ENCODE measurements at places on chromosomes 4 and X.

- no peak for DNase-seq
Measured at GRCh38 chr4:121209171-121209570, 45.0 kb upstream of the TNIP3 start.

GRCh38 chr4:123064390-123064789, 142.0 kb upstream of the NUDT6 start:
- no peak for DNase-seq

- DNase-seq = peak; percentile 8
Measured at GRCh38 chrX:115490814-115491213, 70.2 kb upstream of the PLS3 start.

DNA sequence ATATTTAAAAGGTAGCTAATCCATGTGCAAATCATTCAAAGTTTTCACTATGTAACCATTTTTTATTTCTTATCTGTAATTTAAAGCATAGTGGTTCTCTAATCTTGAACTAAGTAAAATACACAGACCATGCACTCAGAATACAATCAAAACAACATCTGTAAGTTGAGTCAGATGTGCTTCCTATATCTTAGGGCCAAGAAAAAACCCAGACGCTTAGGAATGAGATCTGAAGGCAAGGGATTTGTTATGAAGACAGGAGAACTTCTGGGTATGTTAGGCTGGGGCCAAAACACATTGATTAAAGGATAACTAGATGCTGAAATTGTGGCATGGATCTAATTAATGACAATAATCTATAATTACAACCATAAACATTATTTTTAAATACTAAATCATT, 120.3 kb downstream of the PDE5A start:
- no peak for DNase-seq

DNA sequence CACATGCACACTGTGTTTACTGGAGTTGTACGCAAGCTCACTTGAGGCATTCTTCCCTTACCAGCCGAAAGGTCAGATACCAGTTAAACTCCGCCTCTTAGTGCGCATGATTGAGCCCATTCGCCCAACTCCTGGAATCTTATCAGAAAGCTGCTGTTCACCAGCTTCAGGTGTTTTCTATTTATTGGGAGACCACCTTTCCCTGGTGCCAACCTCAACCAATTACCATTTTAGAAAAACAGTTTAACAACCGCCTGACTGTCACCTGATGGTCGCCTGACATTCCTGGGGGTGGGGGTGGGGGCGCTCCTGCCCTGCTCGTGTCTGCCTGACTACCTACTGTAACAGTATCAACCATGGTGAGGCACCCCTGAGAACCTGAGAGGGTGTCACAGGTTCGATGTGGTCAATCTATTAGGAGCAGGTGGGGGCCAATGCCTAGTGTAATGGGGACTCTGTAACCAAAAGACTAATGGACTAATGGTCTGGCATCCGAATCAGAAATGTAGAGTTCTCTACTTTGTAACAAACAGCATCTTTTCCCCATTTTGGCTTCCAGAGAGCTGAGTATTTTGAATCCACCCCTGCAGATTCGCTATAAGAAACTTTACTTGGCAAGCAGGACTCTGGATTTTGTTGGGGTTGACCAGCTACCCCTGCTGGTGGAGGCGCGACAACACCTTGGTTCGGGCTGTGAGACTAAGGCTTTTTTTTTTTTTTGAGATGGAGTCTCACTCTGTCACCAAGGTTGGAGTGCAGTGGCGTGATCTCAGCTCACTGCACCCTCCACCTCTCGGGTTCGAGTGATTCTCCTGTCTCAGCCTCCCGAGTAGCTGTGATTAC, 58.2 kb upstream of the ZNF157 start:
- no peak for DNase-seq

- DNase-seq = no peak
Measured at GRCh38 chrX:110215411-110215810, 102.5 kb downstream of the AMMECR1 start.
